ENCODE measurements at places on chromosomes 16 and 17. TPM values are rescaled to one million over a fixed set of nuclear protein-coding genes. Genes with fewer than 3 reads are reported as not detected.

GRCh38 chr16:56630134-56630533 is 2.3 kb upstream of the MT1M start:
- H3K4me3 ChIP-seq, result no peak overlapping the region
- no peak overlapping the region for H3K27ac ChIP-seq

GRCh38 chr16:19238406-19238805 is 47.1 kb upstream of the CLEC19A start:
- H3K4me1 ChIP-seq, result no peaks in the 10 kb centered on the region
- H3K36me3 ChIP-seq, result no peaks in the 10 kb centered on the region
- H3K4me3 ChIP-seq, result no peak overlapping the region
- no peak overlapping the region for H3K27ac ChIP-seq
- H3K27me3 ChIP-seq, result no peaks in the 10 kb centered on the region
- DNase-seq, result no peak

- no peak overlapping the region for H3K4me3 ChIP-seq
- H3K27me3 ChIP-seq, result peaks cover 12% of the 10 kb centered on the region
- H3K27ac ChIP-seq, result no peak overlapping the region
- no peaks in the 10 kb centered on the region for H3K4me1 ChIP-seq
Measured at GRCh38 chr17:48985436-48986245, 11.5 kb upstream of the IGF2BP1 start.

- no peak within 1 kb of the TSS for H3K4me3 ChIP-seq
- H3K36me3 ChIP-seq, result no peaks in the 10 kb centered on the region
- H3K4me1 ChIP-seq, result no peaks in the 10 kb centered on the region
- DNase-seq, result peak; percentile 14
- H3K27me3 ChIP-seq, result peaks cover 5% of the 10 kb centered on the region
Measured at GRCh38 chr16:83967838-83968305, at the start of gene NECAB2. TSS of gene NECAB2 (plus strand) at chr16:83968244. CDS start at chr16:83968649, 405 bp downstream.

GRCh38 chr16:11682655-11683096 is 14.4 kb downstream of the SNN start:
- peaks cover 29% of the 10 kb centered on the region for H3K36me3 ChIP-seq
- H3K27me3 ChIP-seq, result no peaks in the 10 kb centered on the region
- H3K4me3 ChIP-seq, result no peak overlapping the region
- no peak for DNase-seq
- no peak overlapping the region for H3K27ac ChIP-seq

DNA sequence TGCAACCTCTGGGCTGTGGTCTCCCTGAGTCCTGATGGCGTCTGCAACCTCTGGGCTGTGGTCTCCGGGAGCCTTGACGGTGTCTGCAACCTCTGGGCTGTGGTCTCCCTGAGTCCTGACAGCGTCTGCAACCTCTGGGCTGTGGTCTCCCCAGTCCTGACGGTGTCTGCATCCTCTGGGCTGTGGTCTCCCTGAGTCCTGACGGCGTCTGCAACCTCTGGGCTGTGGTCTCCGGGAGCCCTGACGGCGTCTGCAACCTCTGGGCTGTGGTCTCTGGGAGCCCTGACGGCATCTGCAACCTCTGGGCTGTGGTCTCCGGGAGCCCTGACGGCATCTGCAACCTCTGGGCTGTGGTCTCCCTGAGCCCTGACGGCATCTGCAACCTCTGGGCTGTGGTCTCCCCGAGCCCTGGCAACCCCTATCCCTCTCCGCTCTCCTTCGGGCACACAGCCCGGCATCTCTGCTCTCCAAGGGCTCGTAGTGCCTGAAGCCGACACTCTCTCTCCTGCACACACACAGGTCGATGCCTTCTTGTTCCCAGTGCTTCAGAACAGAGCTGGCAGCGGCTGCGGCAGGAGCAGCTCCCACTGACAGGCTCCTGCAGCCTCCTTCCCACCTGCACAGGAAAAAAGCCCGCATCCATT is 45.6 kb downstream of the METRNL start:
- H3K4me3 ChIP-seq, result no peak overlapping the region
- DNase-seq, result no peak
- no peaks in the 10 kb centered on the region for H3K36me3 ChIP-seq
- no peak overlapping the region for H3K27ac ChIP-seq
- H3K27me3 ChIP-seq, result no peaks in the 10 kb centered on the region

DNA sequence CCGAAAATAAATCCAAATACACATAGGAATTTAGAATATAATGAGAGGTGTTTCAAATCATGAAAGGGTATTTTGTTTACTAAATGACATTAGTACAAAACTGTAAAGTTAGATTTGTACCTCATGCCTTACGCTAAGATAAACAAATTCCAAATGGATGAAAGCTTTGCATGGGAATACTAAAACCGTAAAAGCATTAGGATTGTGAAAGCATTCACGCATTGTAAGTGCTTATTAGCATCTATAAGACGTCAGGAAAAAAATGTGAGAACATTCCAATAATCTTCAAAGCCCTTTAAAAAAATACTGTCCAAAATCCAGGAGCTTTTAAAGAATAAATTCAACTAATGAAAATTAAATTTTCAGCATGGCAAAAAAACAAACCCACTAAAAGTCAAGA is 24.8 kb upstream of the ALOX15 start:
- peaks cover 6% of the 10 kb centered on the region for H3K27me3 ChIP-seq
- H3K27ac ChIP-seq, result no peak overlapping the region
- H3K4me3 ChIP-seq, result no peak overlapping the region
- no peaks in the 10 kb centered on the region for H3K4me1 ChIP-seq

GRCh38 chr17:10114931-10115535 is 83.4 kb downstream of the GAS7 start:
- H3K4me1 ChIP-seq, result no peaks in the 10 kb centered on the region
- H3K27me3 ChIP-seq, result no peaks in the 10 kb centered on the region
- no peak overlapping the region for H3K4me3 ChIP-seq
- DNase-seq, result no peak

RASD1 gene
- 21.3 TPM for total RNA-seq

GRCh38 chr16:60123392-60124023 is 1389.4 kb upstream of the GOT2 start:
- no peak for DNase-seq
- H3K4me3 ChIP-seq, result no peak overlapping the region
- no peaks in the 10 kb centered on the region for H3K36me3 ChIP-seq
- H3K27ac ChIP-seq, result no peak overlapping the region
- no peaks in the 10 kb centered on the region for H3K4me1 ChIP-seq

Data from endothelial cell of umbilical vein (primary cell).